ENCODE measurements at places on chromosomes 7 and 10. TPM values are rescaled to one million over a fixed set of nuclear protein-coding genes. Genes with fewer than 3 reads are reported as not detected.

GRCh38 chr7:24241206-24241605 lies 42.8 kb upstream of the NPY start:
- no peaks in the 10 kb centered on the region for H3K27me3 ChIP-seq
- H3K4me3 ChIP-seq = no peak overlapping the region
- DNase-seq = no peak
- H3K36me3 ChIP-seq = no peaks in the 10 kb centered on the region
- H3K27ac ChIP-seq = no peak overlapping the region
- H3K4me1 ChIP-seq = no peaks in the 10 kb centered on the region

- no peak overlapping the region for H3K4me3 ChIP-seq
- H3K27ac ChIP-seq = no peak overlapping the region
- H3K36me3 ChIP-seq = no peaks in the 10 kb centered on the region
Measured at GRCh38 chr10:59750155-59750945, 2.9 kb downstream of the MRLN start.

- H3K27me3 ChIP-seq = no peaks in the 10 kb centered on the region
- H3K36me3 ChIP-seq = no peaks in the 10 kb centered on the region
- peaks cover 21% of the 10 kb centered on the region for H3K4me1 ChIP-seq
- no peak overlapping the region for H3K27ac ChIP-seq
- H3K4me3 ChIP-seq = no peak overlapping the region
Measured at GRCh38 chr10:5668429-5668828, 2.0 kb upstream of the ASB13 start.

Gene PLEKHS1
- total RNA-seq = not detected

- H3K4me3 ChIP-seq = no peak overlapping the region
- peaks cover 12% of the 10 kb centered on the region for H3K4me1 ChIP-seq
- no peaks in the 10 kb centered on the region for H3K27me3 ChIP-seq
- no peak for DNase-seq
Measured at GRCh38 chr7:140738280-140738679, 41.8 kb downstream of the NDUFB2 start.

Gene TMEM270
- not detected for total RNA-seq

DNA sequence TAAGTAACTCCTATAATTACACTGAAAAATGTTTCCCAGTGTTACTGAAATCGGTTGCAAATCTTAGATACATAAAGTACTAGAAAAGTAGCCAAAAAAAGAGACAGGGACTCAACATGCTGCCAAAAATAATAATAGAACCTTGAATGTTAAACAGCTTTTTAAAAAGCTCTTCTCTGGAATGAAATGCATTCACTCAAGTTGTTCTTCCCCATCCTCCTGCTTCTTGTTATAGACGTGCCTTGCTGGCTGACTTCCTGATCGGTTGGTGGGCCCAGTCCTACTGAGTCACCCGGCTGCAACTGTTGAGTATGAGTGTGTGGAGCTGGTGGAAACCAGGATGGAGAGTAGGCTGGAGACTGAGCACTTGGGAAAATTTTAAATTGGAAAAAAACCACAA lies 30.6 kb upstream of the RAPGEF5 start:
- H3K36me3 ChIP-seq = no peaks in the 10 kb centered on the region
- no peak for DNase-seq
- no peaks in the 10 kb centered on the region for H3K4me1 ChIP-seq
- H3K27ac ChIP-seq = no peak overlapping the region

- DNase-seq = no peak
- H3K27me3 ChIP-seq = no peaks in the 10 kb centered on the region
- H3K4me3 ChIP-seq = no peak overlapping the region
- no peaks in the 10 kb centered on the region for H3K36me3 ChIP-seq
Measured at GRCh38 chr10:66926841-66927240, 1.0 kb downstream of the LRRTM3 start.

Gene SLC13A4
- total RNA-seq = not detected

Gene GPR158
- total RNA-seq = 0.05 TPM

Gene CARD11
- total RNA-seq = 5.4 TPM

- DNase-seq = no peak
- no peaks in the 10 kb centered on the region for H3K4me1 ChIP-seq
- H3K36me3 ChIP-seq = no peaks in the 10 kb centered on the region
- no peaks in the 10 kb centered on the region for H3K27me3 ChIP-seq
- no peak overlapping the region for H3K4me3 ChIP-seq
Measured at GRCh38 chr10:6766131-6766801, 186.2 kb upstream of the PRKCQ start.

GRCh38 chr10:77592510-77592909 lies 45.1 kb downstream of the KCNMA1 start:
- H3K4me1 ChIP-seq = peaks cover 5% of the 10 kb centered on the region
- H3K4me3 ChIP-seq = no peak overlapping the region
- no peaks in the 10 kb centered on the region for H3K36me3 ChIP-seq
- no peak for DNase-seq

Gene TRDMT1
- total RNA-seq = 11.0 TPM

GRCh38 chr7:100739934-100740333 lies 6.5 kb downstream of the ZAN start:
- no peak overlapping the region for H3K27ac ChIP-seq
- no peaks in the 10 kb centered on the region for H3K27me3 ChIP-seq
- no peaks in the 10 kb centered on the region for H3K36me3 ChIP-seq
- H3K4me3 ChIP-seq = no peak overlapping the region

Gene PGAM2
- total RNA-seq = not detected

- H3K27me3 ChIP-seq = no peaks in the 10 kb centered on the region
- peaks cover 3% of the 10 kb centered on the region for H3K4me1 ChIP-seq
- no peak overlapping the region for H3K4me3 ChIP-seq
- DNase-seq = no peak
- no peaks in the 10 kb centered on the region for H3K36me3 ChIP-seq
Measured at GRCh38 chr7:22662036-22662435, 65.0 kb upstream of the IL6 start.

Gene NRCAM
- total RNA-seq = 85.7 TPM

DNA sequence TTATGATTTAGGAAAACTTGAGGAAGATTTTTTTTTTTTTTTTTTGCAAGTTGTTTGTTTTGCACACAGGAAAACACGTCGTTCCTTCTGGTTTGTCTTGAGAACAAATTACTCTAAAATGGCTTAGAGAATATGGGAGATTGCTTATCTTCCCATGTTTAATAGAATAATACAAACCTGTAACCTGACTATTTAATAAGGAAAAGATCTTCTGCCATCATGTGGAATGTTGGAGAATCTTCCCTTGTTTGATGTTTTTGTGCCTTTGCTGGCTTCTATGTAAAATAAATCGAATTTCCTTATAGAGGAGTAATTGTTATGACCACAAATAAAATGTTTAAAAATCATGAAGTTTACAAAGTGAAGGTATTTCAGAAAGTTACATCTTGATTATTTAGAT lies 818.8 kb downstream of the GATA3 start:
- no peak overlapping the region for H3K27ac ChIP-seq
- no peaks in the 10 kb centered on the region for H3K36me3 ChIP-seq
- H3K27me3 ChIP-seq = no peaks in the 10 kb centered on the region
- H3K4me1 ChIP-seq = no peaks in the 10 kb centered on the region
- H3K4me3 ChIP-seq = no peak overlapping the region

GRCh38 chr7:20737840-20738448 lies 48.7 kb downstream of the SP8 start:
- no peaks in the 10 kb centered on the region for H3K27me3 ChIP-seq
- no peaks in the 10 kb centered on the region for H3K36me3 ChIP-seq
- peaks cover 65% of the 10 kb centered on the region for H3K4me1 ChIP-seq

- no peak for DNase-seq
- no peaks in the 10 kb centered on the region for H3K36me3 ChIP-seq
- peaks cover 9% of the 10 kb centered on the region for H3K4me1 ChIP-seq
Measured at GRCh38 chr10:97188261-97188711, 2.5 kb upstream of the SLIT1 start.

GRCh38 chr10:94493463-94493862 lies 52.1 kb upstream of the HELLS start:
- H3K27me3 ChIP-seq = no peaks in the 10 kb centered on the region
- H3K4me1 ChIP-seq = 0 out of 2 replicates have a peak, but pooled peaks cover 4% of the 10 kb centered on the region
- DNase-seq = no peak
- H3K36me3 ChIP-seq = no peaks in the 10 kb centered on the region

DNA sequence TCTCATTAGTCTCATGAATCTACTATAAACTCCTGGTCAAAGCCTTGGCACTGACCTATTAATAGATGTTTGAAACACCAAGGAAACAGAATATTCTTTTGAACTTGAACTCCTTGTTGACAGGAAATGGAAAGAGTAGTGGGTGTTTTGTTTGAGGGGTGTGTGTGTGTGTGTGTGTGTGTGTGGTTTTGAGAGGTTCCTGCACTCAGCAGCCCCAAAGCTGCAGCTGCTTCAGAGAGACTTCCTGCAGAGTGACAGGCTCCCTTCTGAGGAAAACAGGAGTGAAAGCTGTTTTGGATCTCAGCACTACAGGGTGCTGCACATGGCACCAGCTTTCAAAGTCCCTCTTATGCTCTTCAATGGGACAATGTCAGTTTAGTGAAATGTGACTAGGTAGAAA lies 546.5 kb upstream of the STEAP1 start:
- H3K27ac ChIP-seq = no peak overlapping the region
- no peaks in the 10 kb centered on the region for H3K4me1 ChIP-seq
- DNase-seq = no peak
- no peaks in the 10 kb centered on the region for H3K36me3 ChIP-seq
- no peaks in the 10 kb centered on the region for H3K27me3 ChIP-seq

Gene MYO3A
- total RNA-seq = not detected

Gene ZCWPW1
- 3.4 TPM for total RNA-seq

DNA sequence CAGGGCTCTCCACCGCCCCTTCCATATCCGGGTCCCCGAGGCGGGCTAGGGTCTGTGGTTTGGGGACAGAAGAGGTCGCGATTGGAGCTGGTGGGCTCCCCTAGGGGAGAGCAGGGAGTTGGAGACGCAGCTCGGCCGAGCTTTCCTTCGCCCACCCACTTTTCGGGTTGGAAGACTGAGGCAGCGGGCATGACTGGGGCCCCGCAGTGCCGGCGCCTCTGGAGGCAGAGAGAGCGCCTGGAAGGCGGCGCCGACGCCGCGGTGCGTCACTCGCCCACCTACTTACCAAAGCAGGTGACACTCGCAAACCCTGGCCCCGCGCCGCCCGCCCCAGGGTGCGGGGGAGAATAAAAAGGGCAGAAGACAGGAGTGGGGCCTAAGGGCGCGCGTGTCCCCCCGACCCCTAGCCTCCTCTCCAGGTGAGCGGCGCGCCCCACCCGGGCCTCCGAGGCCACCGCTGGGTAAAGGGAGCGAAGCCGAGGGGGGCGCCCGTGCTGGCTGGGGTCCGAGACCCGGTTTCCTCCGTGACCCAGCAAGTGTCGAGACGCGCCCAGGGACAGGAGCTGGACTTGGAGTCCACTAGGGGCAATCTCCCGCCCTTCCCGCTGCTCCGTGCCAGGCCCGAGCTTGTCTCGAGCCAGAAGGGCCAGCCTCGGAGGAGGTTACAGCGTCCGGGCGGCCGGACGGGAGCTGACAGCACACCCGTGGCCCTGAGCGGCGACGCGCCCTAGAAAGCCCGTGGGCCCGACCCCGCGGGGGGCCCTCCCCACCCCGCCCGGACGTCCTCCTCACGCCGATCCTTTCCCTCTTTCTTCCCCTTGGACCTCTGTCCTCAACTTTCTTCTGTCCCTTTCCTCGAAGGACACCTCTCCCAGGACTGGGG lies 34.4 kb upstream of the GRID1 start:
- peak; percentile 49 for DNase-seq
- H3K27me3 ChIP-seq = no peaks in the 10 kb centered on the region
- peak overlapping the region; percentile 57 for H3K4me3 ChIP-seq
- no peaks in the 10 kb centered on the region for H3K36me3 ChIP-seq
- peaks cover 4% of the 10 kb centered on the region for H3K4me1 ChIP-seq
- no peak overlapping the region for H3K27ac ChIP-seq
